Stimulated activated CD8-positive, alpha-beta memory T cell treated with anti-CD3 and anti-CD28 coated beads, Interleukin-7, amount 100 ng/mL, for 4 hours (primary cell): ENCODE measurements at places on chromosomes 11 and 22.

DNA sequence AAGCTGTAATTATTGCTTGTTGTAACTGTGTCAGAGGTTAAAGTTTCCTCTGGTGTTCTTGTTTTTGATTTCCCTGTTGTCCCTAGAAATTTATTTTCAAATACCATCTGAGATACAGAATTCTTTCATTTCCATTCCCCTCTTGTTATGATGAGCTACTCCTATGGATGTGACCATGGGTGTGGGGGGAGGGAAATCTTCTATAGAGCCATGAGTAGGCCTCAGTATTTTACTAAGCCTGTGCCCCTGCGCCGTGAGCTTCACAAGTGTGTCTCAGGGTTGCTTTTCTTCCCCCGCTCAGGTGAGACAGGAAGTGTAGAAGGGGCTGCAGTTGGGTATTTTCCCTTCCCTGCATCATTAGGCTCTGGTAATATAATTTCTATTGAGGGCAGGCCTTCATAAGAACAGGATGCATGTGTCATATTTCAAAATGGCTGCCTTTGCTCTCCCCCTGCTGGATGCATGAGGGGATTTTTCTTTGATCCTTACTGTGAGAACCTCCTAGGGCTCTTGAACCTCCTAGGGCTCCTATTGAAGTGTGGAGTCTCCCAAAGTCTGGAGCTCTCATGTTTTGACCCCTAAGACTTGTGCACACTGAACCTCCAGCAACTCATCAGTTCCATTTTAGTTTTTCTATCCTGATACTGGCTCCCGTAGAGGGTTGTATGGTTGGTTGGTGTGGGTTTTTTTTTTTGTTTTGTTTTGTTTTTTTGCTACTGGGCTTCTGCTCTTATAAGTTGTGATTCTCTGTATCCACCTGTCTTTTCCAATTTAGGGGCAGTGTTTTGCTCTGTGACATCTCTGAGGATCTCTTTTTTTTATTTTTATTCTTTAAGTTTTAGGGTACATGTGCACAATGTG lies 658.2 kb downstream of the NTM start:
- no peak for DNase-seq

GRCh38 chr22:44455963-44456358 lies 42.1 kb downstream of the RTL6 start:
- DNase-seq: no peak

GRCh38 chr11:93542811-93543229 lies 371 bp downstream of the SMCO4 start:
- no peak for DNase-seq

DNA sequence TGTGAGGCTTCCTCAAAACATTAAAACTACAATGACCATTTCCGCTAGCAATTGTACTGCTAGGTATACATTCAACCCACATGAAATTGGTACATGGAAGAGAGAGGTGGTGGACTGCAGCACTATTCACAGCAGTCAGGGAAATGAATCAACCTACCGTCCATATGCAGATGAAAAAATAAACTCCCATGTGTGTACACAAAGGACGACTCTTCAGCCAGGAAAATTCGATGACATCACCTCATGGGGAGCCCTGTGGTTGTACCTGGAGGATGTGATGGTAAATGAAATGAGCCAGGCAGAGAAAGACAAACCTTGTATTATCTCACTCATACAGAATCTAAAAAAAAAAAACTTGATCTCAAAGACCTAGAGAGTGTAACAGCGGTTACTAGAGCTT lies 23.3 kb downstream of the RFPL3 start:
- DNase-seq: no peak

- no peak for DNase-seq
Measured at GRCh38 chr11:1825039-1825740, 9.6 kb upstream of the SYT8 start.

DNA sequence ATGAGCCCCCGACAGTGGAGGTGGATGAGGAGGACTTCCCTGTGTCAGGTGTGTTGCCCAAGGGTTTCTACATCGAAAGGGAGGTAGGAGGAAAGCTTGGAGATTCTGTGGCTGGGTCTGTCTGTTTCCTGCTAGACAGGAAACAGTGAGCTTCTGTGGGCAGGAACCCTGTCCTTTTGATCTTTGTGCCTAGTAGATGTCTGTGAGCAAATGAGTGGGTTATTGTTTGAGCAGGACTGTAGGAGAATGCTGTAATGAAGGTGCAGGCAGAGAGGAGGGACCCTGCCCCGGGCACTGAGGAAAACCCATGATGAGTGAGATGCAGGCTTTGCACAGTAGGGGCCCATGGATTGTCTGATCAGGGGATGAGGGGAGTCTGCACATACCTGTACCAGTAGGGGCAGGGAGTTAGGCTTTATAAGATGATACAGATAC lies 14.0 kb downstream of the USP35 start:
- peak; percentile 17 for DNase-seq
